ENCODE measurements at places on chromosomes 7 and 10.

DNA sequence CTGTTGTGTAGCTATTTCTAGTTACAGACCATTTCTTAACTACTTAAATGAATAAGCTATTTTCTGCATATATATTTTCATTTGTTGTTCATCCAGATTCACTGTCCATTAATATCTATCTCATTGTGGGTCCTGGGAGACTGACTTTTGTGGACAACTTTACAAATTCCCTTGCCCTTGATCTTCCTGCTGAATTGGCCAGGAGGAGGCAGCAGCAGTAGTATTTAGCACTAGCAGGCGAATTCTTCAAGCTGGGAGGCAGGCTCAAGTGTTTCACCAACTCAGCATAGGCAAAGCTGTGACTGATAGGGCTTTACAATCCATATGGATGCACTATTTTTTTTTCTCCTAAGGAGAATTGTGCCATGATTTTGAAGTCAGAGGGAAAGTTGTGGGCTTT lies 461.0 kb upstream of the NRG3 start:
- no peak for DNase-seq

DNA sequence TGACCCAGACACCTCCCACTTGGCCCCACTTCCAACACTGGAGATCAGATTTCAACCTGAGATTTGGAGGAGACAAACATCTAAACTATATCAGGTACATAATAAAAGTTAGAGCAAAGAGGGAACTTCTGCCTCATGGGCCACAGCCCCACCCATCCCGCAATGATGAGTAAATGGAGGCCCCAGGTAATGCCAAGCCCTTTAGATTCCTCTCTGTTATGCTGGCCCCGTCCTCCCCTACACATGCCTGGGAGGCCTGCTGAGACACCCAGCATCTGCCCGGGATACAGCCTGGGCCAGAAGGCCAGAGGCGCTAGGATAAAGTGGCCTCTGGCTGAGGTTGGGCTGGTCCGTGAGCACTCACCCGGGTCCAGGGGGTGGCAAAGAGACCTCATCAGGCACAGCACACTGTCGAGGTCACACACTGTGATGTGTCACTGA lies 185.5 kb upstream of the SH2B2 start:
- DNase-seq: no peak

- DNase-seq: no peak
These were observed 880.2 kb upstream of the AUTS2 start for GRCh38 chr7:68718097-68718551.

DNA sequence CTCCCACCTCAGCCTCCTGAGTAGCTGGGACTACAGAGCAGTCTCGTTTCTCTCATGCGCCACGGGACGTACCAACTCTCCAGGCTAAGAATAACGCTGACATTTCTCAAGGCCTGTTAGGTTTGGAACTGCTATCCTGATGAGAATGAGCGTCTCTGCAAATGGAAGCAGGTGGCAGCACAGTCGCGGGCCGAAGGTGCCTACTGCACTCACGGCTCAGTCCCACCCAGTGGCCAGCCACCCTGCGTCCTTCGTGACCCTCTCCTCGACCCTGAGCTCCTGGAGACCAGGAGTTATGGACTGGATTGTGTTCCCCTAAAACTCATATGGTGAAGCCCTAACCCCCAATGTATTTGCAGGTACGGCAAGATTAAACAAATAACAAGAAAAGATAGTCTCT lies 274.1 kb downstream of the PRPF18 start:
- no peak for DNase-seq

GRCh38 chr10:4683838-4684237 lies 142.2 kb upstream of the AKR1E2 start:
- no peak for DNase-seq

GRCh38 chr7:151429560-151430331 lies 10.2 kb downstream of the CRYGN start:
- no peak for DNase-seq

- DNase-seq: no peak
These were observed 4.0 kb downstream of the PDGFA start for GRCh38 chr7:515628-516027.

DNA sequence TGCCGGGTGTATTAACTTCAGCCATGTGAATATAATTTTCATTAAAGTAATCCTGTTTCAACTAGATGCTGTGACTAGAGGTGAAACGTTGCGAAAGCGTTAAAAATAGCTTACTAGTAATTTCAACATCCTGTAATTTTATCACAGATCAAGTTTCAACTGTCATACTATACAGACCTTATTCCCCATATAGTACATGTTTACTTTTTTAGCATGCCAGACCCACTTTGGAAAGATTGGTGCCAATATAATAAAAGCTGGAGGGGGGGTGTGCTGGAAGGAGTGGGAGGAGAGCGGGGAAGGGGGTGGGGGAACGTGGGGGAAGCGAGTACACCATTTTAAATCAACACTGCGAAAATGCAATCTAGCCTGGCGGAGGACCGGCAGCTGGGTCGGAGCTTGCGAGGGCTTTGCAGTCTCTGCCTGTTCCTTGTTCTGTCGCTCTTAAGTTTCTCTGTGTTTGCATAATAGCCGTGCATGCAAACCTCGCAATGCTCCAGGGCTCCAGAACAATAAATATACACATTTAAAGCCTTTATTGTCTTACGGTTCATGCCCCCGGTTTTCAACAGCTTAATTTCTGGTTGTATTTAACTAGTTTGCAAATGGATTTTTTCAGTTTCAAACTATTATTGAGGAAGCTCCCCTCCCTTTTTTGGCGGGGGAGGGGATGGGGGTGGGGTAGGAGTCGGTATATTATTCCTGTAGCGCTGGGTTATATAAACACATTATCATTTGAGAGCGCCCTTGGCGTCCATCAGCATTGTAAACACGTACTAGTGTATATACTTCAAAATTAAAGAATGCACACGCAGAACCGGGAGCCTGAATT lies 1.3 kb upstream of the ARID5B start:
- DNase-seq: peak; percentile 20

GRCh38 chr10:89303161-89303560 lies 1.3 kb downstream of the IFIT2 start:
- no peak for DNase-seq

DNA sequence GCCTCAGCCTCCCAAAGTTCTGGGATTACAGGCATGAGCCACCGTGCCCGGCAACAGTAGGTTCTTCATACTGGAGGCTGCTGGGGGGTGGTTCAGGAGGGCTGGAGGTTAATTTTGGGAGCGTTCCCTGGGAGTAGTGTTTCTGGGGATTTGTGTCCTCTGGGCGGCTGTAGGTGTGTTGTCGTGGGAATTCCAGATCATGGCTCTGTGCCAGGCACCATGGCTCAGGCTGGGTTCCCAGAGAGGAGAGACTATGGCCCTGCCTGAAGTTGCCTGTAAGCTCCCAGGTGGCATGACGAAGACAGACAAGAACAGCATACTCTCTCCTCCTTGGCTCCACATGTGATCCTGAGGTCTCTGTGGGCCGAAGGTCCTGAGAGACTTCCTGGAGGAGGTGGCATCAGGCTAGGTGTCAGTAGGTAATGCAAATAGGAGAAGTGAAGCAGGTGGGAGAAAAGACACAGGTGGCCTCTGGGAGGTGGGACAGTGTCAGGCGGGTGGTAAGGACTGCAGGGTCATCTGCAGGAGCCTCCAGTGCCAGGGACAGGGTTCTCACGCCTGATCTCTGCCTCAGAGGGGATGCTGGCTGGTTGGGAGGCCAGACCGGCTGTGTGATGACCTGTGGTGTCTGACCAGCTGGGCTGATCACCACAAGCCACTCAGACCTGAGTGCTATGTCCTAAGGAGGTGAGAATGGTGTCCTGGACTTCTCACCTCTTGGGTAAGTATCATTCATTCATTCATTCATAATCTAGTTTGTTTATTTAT lies 18.7 kb downstream of the CLIP2 start:
- no peak for DNase-seq

- DNase-seq: no peak
These were observed 83.6 kb downstream of the CD36 start for GRCh38 chr7:80721883-80722615.

Data from stimulated activated effector memory CD8-positive, alpha-beta T cell treated with anti-CD3 and anti-CD28 coated beads, Interleukin-12 subunit alpha, Interleukin-12 subunit beta, amount 100 ng/mL, for 72 hours (primary cell).